Tibial artery (tissue), 4 donors: ENCODE measurements at places on chromosomes 12 and 14.
A peak's percentile ranks its signal among the peaks of the same experiment; 100 is the strongest.

GRCh38 chr12:123388177-123388950, 4.4 kb downstream of the KMT5A start:
- peak; percentile 94 for DNase-seq

- DNase-seq, result no peak
Measured at GRCh38 chr12:82682851-82683261, 3.9 kb upstream of the TMTC2 start.

DNA sequence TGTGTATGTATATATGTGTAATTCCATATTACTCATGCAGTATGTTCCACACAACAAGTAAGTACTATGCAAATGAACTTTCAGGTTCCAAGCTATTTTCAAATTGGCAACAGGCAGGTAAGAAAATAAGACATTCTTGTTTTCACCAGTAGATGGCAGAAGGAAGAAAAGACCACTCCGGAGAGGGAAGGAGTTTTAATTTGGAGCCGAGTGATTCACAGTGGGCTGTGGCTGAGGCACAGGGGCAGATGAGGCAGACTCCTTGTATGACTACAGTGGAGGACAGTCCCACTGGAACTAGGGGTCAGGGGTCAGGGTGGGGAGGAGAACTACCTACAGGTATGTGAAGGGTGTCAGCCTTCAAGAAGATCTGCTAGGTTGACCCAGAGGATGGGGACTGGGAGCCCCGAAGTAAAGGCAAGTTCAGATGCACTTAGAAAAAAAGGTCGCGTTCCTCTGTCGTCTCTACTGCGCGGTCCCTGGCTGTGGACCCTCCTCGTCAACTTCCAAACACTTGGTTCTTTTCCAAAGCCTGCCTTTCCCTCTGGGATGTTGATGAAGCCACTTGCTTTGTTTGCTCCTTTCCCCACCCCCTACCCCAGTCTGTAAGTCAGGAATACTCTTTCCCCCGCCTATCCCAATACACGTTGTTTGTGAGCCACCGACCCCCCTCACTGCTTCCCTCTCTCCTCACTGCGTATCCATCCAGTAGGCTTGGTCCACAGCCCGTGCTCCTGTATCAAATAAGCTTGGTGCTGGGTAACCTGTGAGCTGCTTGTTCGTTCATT, 24.1 kb downstream of the DDX47 start:
- peak; percentile 72 for DNase-seq

DNA sequence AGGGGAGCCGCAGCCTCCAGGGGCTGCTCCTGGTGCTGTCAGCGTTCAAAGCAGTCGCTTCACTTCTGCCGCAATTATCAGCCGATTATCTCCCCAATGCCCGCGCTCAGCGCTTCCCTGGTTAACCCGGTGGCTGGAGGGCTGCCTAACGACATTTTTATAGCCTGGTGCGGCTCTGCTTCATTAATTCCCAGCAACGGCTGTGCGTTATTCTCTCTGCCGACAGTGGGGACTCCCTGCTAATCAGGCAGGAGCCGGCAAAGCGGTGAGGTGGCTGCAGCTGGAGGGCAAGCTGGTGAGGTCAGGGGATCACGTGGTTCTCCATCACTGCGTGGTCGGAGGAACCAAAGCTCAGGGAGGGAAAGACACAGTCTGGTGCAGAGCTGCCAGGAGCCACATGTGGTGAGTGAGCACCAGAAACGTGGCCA, 62.9 kb downstream of the GLRX5 start:
- no peak for DNase-seq

GRCh38 chr14:68925373-68925772, 53.7 kb downstream of the ACTN1 start:
- DNase-seq, result no peak

GRCh38 chr14:80658733-80659132, 282.8 kb downstream of the CEP128 start:
- DNase-seq, result no peak

DNA sequence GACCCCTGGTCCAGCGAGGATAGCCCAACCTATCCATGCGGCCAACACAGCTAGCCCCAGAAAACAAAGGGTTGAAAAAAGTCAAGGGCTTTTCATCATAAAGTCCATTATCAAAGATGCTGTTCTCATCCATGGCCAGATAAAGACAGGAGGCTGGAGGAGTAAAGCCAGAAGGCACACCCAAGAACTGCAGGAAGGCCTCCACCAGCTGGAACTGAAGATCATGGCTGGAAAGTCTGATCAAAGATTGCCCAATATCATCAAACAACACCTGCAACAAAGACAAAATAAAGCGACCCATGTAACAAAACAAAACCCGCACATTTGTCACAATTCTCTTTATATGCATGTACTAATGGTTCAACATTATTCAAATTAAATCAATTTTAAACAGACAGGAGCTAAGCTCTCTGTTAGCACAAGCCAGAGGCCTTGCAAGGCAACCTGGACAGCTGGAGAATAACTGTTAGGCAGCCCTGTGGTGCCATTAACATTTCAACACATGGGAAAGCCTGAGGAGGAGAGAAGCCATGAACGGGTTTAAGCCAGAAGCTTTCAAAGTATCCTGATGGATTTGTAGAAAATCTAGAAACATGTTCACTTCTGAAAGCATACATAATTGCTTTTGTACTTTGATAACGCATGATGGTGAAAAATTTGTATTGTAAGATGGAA, 34.1 kb downstream of the PSMC1 start:
- DNase-seq, result no peak

- no peak for DNase-seq
Measured at GRCh38 chr12:121579190-121579791, 1.5 kb downstream of the KDM2B start.

DNA sequence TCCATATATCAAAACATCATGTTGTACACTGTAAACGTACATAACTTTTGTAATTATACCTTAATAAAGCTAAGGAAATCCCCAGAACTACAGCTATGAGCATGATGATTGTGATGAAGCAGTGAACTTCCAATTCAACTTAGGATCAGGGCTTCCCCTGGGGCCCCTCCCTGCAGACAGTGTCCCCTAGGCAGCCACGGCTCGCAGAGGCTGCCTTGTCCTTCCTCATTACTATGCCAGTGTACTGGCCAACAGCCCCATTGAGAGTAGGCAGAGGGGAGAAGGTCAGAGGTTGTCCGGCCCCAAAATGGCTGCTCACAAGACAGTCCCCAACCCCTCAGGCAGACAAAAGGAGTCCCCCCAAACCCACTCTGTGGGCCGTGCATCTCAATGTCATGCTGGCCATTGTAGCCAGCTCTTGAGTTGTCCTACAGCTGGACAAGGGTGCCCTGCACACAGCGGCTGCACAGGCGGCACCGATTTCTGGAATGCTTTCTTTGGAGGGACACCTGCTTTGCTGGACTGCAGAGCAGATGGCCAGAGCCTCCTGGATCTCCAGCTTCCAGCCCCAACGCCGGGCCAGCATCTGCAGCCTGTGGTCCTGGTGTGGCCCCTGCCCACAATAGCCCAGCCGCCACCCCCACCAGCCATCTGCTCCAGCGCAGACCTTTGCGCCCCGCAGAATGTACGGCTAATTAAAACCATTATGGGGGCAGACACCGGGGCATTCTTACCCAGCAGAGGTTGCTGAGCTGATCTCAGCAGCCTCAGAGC, 46.1 kb downstream of the NIN start:
- DNase-seq, result no peak

DNA sequence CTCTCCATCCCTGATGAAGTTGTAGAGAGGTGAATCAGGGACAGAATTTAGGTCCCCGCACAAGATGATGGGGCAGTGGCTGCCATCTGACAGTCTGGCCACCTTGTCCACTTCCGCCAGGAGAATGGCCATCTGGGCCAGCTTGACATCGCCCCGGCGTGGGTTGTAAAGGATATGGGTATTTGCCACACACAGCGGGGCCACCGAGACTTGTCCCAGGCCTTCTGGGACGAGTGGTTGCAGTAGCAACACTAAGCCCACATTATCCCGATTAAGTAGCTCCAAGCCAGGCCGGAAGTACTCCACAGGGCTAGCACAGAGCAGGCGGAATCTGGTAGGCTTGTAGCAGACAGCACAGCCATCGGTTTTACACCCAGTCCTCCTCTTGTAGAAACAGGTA, 6.2 kb downstream of the ANGEL1 start:
- no peak for DNase-seq

DNA sequence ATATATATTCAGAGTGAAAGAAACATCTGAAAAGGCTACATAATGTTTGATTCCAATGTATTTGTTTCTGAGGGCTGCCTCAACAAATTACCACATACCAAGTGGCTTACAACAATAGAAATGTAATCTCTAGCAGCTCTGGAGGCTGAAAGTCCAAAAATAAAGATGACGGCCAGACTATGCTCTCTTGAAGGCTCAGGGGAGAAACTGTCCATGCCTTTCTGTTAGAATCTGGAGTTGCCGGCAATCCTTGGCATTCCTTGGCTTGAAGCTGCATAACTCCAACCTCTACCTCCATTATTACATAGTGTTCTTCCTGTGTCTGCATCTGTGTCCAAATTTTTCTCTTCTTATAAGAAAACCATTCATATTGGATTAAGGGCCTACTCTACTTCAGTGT, 68.1 kb upstream of the PLEKHG7 start:
- no peak for DNase-seq

GRCh38 chr12:123030686-123031085, 50.2 kb downstream of the ARL6IP4 start:
- no peak for DNase-seq

- DNase-seq, result no peak
Measured at GRCh38 chr12:85095501-85095900, 59.4 kb downstream of the LRRIQ1 start.

- no peak for DNase-seq
Measured at GRCh38 chr12:19544353-19544752, 105.1 kb downstream of the AEBP2 start.

DNA sequence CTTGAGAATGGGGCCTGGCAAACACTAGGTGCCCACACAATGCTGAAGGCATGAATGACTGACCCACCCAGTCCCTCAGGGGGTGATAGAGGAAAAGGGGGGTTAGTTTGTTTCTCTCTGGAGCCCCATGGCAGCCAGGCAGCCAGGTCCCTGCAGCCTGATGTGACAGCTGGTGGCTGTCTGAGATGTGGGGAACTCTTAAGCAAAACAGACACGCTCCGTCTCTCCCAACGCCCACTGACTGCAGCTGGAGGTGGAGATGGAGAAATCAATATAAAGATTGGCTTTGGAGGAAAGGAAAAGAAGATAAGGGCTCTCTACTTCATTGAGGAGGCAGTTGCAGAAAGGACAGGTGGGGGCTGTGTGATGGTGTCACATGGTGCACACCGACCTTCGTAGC, 240.8 kb upstream of the LHX5 start:
- no peak for DNase-seq

GRCh38 chr12:94769047-94769420, 118.7 kb upstream of the TMCC3 start:
- no peak for DNase-seq

DNA sequence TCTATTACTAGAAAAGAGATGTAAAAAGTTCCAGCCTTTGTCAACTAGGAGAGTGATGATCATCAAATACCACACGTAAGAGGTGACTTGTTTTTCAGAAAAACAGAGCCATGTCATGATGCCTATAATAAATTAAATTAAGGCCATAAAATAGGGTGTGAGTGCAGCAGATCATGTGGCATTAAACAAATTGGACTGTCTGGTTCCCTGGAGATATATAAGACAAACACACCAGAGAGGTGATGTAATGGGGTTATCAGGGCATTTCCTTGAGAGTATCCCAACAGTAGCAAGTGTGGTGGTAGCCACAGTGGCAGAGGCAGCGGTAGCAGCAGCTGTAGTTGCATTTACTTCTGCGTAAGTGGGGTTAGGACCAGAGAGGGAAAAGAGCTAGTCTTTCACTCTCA, 14.6 kb upstream of the GALNT6 start:
- DNase-seq, result no peak

DNA sequence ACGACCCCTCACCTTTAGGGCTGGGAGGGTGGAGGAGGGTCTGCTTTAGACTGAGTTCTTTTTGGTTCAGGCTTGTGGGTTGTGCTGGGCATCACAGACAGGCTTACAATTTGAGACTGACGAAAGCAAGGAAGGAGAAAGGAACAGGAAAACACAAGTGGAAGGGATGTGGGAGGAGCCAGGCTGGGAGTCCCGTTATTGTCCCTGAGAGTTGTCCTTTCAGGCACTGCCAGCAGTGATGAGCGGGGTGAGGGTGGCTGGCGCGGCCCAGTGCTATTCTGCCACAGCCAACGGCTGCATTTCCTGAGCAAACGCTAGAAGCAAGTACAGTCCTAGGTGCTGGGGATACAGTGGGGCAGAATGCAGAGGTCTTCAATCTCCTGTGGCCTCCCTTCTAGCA, 29.2 kb upstream of the TSPAN9 start:
- no peak for DNase-seq

- no peak for DNase-seq
Measured at GRCh38 chr14:67727361-67727760, 25.7 kb downstream of the RDH12 start.

DNA sequence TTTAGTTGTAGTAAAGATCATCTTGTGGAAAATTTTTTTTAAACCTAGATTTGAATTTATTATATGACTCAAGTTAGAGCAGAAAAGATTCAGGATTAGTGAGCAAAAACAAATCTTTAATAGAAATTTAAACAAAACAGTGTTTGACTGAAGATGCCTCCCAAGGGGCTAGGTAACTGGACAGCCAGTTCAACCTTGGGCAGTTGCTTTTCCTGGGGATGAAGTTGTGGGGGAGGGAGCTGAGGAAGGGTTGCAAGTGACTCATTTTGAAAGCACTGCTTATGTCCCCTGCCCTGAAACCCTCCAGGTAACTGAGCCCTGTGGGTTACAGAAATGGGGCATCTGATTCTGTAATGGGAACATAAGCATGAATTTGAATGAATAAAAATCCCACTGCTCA, 13.1 kb downstream of the CFAP54 start:
- no peak for DNase-seq

DNA sequence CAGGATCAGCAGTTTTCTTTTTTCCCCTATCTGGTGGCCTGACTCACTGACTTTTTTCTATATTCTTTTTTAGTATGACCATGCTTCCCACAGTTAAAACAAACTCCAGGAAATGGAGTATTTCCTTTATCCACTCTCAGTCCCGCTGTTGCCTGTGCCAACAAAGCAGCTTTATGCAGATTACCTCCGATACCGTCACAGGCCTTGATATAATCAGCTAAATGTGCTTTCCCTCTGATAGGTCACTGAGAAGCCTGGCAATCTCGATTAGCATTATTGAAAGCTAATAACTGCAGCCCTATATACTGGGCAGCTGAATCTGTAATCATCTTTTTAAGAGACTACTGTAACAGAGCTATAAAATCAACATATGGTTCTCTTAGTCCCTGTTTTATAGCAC, 243.6 kb downstream of the KIF21A start:
- no peak for DNase-seq

GRCh38 chr12:108980831-108981618, 39.8 kb downstream of the SVOP start:
- no peak for DNase-seq

GRCh38 chr14:32049361-32050088, 27.6 kb upstream of the ARHGAP5 start:
- DNase-seq, result no peak

GRCh38 chr14:69183735-69184134, 7.6 kb upstream of the EXD2 start:
- DNase-seq, result no peak

GRCh38 chr14:94819531-94819930, 49.6 kb upstream of the GSC start:
- DNase-seq, result no peak
